Osteocyte (in vitro differentiated cells): ENCODE measurements at places on chromosomes 16 and 17.

DNA sequence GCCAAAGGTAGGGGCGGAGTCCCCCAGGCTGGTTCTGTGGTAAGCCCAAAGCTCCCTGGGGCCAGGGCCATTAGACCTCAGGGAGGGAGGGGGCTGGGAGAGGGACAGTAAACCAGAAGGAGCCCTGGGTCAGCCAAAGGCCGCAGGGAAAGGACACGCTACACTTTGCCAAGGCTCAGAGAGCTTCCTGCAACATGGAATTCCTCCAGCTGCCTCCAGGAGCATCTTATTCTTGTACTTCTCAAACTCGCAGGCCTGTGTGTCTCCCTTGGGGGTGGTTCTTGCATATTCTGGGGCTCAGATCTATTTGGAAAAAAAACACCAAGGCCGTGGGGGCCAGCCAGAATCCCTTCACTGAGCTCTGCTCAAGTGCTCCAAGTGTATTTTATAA, 25.1 kb downstream of the AKAP1 start:
- DNase-seq, result no peak

GRCh38 chr17:41785859-41786226, 668 bp downstream of the JUP start:
- DNase-seq, result no peak

GRCh38 chr17:81842725-81843504, 8.1 kb upstream of the PPP1R27 start:
- peak; percentile 82 for DNase-seq

GRCh38 chr16:64745258-64745930, 376.5 kb downstream of the CDH11 start:
- DNase-seq, result no peak

DNA sequence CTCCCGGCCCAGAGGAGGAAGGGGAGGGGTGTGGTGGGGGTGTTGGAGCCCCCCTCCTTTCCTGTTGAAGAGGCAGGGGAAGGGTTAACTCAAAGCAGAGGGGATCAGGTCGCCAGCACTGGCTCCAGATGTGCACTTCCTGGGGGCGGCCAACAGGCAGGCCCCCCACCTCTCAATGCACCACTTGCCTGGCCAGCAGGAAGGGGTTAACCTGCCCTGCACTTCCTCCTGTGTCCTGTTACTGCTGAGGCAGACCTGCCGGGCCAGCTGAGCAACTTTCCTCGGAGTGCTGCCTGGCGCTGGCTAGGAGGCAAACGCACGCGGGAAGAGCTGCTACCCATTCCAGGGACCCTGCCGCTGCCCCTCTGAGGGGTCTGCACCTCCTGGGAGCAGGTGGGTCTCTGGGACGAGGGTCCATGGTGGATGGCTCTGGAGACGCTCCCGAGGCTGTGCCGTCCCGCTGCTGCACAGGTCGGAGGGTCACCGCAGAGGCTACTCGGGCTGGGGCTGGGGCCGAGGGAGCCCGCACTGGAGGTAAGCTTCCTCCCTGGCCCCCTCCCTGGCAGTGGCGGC, at the start of gene EPN3:
Gene EPN3, plus strand, starts transcription at position 284 of the 573 bp plus-strand sequence. CDS start 3,822 bp downstream, outside the sequence.
- no peak for DNase-seq

DNA sequence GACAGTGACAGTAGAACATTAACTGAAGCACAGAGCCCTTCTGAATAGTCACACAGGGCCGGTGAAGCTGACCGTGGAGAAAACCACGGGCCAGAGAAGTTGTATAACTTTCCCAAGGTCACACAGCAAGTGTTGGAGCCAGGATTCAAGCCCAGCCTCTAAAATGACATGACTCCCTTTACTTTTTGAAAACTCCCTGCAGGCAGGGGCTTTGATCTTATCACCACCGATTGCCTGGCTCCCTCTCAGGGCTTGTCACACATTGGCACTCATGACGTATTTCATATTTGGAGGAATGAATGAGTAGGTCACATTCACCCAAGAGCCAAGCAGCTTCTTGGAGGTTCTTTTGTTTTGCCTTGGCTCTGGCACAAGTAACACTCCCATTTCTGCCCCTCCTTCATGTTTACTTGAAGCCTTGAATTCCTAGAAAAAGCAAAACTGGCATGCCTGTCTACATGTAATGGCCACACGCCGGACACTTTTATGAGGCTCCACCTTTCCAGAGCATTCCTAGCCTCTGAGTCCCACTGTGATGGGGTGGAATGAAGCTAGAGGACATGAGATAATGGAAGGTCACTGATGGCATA, 13.3 kb upstream of the RBBP6 start:
- peak; percentile 53 for DNase-seq

DNA sequence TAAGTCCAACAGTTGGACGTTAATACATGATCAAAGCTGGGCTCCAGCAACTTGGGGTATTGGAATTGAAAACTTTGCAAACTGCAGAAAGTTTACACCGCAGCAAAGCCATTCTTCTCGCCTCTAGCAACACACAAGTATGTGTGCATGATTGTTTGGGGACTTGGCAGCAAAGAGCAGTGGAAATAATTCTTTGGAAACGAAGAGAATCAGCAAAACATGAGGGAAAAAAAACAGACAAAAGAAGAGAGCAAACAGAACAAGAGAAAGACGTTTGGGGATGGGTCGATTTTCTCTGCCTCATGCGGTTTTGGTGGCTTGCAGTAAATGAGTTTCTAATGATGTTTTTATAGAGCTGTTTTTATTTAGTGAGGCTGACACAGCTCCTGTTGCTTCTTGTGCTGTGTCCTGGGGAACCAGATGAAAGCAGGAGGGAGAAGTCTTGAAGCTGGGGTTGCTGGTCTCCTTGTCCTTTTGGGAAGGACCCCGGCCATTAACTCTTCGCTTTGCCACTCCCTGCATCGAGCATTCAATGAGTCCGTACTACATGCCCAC, 502.9 kb downstream of the GRIN2A start:
- DNase-seq, result peak; percentile 17

DNA sequence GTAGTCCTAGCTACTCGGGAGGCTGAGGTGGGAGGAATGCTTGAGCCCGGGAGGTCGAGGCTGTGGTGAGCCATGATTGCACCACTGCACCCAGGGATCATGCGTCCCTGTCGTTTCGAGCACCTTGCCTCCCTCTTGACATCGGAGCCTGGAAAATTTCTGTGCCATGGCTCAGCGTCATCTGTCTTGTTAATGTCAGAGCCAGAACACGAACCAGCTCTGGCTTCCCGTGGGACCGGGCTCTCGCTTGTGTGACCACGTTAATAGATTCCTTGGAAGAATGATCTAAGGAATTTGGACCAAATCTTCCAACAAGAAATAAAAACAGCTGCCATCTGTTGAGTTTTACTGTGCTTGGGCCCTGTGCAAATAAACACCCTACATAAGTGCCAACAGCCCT, 117.7 kb downstream of the ABCC1 start:
- no peak for DNase-seq

- DNase-seq, result no peak
Observed at GRCh38 chr17:81012574-81013447, 21.2 kb downstream of the CHMP6 start.

DNA sequence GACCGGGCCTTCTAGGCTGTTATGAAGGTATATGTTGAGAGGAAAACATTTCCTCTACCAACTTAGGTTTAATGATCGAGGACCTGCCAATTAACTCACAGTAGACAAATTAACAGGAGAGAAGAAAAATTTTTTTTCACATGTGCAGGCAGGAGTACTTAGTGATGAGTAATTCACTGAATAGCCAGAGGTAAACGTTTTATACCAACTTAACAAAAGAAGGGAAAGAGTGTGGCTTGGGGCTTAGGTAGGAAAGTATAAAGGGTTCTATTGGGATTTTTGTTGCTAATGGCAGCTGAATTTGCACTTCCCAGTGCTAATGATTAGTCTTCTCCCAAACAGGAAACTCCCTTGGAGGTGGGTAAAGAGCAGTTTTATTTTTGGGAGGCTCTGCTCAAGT, 121.6 kb upstream of the HS3ST4 start:
- no peak for DNase-seq

- no peak for DNase-seq
Observed at GRCh38 chr17:9192010-9192409, 170.7 kb downstream of the NTN1 start.

DNA sequence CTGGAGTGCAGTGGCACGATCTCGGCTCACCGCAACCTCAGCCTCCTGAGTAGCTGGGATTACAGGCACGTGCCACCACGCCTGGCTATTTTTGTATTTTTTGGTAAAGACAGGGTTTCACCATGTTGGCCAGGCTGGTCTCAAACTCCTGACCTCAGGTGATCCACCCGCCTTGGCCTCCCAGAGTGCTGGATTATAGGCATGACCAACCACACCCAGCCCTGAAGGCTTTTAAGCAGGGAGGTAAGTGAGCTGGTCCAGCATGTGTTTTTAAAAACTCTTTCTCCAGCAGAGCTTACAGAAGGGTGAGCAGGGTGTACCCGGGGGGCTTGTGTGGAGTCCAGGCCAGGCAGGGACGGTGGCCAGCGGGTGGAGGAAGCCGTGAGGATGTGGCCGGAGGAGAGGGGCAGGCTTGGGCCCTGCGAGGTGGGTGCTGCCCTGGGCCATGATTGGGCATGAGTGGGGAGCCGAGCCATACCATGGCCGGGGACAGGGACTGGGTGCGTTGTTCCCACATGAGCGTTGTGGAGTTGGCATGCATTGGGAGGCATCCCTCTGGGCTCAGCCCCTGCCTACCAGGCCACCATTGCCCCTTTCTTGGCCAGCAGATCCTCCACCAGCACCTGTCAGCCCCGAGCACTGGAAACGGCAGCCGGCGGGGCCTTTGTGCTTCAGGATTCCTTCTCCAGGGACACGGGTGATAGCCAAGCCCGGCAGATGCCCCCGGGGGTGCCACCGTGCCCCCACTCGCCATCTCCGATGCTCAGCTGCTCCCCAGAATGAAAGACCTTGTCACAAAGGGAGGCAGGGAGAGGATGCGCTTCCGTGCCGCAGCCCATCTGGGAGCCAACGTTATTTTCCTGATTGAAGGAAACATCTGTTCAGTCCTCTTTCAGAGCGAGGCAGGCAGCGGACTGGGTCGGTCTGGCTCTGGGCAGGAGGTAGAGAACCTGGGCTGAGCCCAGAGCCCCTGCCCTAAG, 64.5 kb downstream of the RAI1 start:
- DNase-seq, result no peak

GRCh38 chr17:38705523-38705802, 390 bp downstream of the MLLT6 start:
- no peak for DNase-seq

- no peak for DNase-seq
Observed at GRCh38 chr16:58495521-58496331, 4.2 kb upstream of the NDRG4 start.
